ENCODE measurements at places on chromosomes 11 and 22. TPM values are rescaled to one million over a fixed set of nuclear protein-coding genes. Genes with fewer than 3 reads are reported as not detected.

ANKK1 gene
- not detected for total RNA-seq

OR52N1 gene
- total RNA-seq = not detected

LARGE2 gene
- 0.41 TPM for total RNA-seq

TIMP3 gene
- 12.2 TPM for total RNA-seq

CARD16 gene
- total RNA-seq = not detected

MMP1 gene
- not detected for total RNA-seq

KRTAP5-7 gene
- total RNA-seq = under 0.01 TPM

VPREB1 gene
- total RNA-seq = not detected

EMID1 gene
- 33.8 TPM for total RNA-seq

C22orf31 gene
- total RNA-seq = 0.41 TPM

PATE4 gene
- total RNA-seq = not detected

TMPRSS6 gene
- total RNA-seq = not detected

IL10RA gene
- 2.0 TPM for total RNA-seq

LIF gene
- not detected for total RNA-seq

RNF121 gene
- total RNA-seq = 17.9 TPM

DNA sequence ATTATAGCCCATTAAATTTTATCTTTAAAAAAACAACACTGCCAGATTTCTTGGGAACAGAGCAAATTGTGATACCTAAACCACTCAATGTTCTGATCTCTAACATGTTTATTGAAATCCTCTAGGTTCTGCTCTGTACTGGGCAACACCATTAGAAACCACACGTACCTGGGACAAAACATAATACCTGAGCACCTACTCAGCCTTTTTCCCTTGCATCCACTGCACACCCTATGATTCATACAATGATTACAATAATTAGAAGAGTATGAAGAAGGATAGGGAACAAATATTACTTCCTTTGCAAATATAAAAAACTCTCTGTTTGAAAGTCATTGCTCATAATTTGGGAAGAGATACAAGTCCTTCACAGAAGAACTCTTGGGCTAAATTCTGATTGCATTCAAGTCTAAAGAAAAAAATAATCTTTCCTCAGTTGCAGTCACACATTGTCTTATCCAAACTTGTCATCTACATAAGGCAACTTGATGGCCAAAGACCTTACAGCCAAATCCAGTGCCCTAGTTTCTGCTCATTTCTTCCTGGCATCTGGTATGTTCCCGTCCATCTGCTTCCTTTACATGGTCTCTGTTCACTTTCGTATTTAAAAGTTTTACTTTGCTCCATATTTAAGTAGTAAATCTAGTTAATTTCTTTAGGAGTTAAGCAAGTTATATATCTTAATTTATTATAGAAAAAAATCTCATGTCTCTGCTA lies 407.4 kb downstream of the LRRC4C start:
- no peak for DNase-seq

DNA sequence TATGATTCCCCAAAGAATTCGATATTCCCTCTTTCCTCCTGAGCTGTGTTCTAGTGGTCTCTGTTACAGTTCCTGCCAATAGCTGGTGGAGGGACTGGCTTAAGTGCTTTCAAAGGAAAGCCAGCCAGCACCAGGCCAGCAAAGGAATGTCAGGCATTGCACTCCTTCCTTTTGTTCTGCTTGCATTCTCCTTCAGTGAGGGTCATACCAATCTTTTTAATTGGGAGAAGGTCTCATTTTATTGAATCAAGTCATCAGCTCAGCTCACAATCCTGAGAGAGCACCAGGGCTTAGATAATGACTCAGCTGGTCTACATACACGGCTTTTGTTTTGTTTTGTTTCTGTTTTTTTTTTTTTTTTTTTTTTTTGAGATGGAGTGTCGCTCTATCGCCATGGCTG lies 222.9 kb downstream of the NAV2 start:
- DNase-seq = no peak

GRCh38 chr11:119906376-119906775 lies 177.4 kb upstream of the NECTIN1 start:
- no peak for DNase-seq

- DNase-seq = no peak
Measured at GRCh38 chr11:112786886-112787530, 174.2 kb upstream of the NCAM1 start.

- no peak for DNase-seq
Measured at GRCh38 chr11:3916962-3917361, 61.5 kb downstream of the STIM1 start.

- DNase-seq = no peak
Measured at GRCh38 chr11:34653851-34654482, 33.1 kb downstream of the EHF start.

GRCh38 chr11:86360775-86361395 lies 13.8 kb upstream of the CCDC81 start:
- no peak for DNase-seq

DNA sequence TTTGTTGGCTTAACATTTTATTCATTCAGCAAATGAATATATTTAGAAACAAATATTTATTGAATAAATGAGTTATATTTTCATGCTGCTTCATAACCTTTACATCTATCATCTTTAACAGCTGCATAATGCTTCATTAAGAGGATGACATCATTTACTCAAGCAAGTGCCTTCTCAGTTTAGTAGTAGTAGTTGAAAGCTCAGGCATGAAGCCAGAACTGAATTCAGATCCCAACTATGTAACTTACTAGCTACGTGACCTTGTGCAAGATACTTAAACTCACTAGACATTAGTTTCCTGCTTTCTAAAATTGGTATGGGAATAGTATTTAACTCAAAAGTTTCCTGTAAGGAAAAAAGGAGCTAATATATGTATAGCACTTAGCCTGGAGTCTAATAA lies 90.3 kb downstream of the TMPRSS5 start:
- DNase-seq = no peak

GRCh38 chr11:69797156-69797555 lies 22.0 kb upstream of the FGF4 start:
- DNase-seq = no peak

GRCh38 chr11:17734986-17735817 lies 621 bp downstream of the KCNC1 start:
- peak; percentile 66 for DNase-seq

GRCh38 chr22:37269936-37270678 lies 12.2 kb upstream of the CYTH4 start:
- no peak for DNase-seq

DNA sequence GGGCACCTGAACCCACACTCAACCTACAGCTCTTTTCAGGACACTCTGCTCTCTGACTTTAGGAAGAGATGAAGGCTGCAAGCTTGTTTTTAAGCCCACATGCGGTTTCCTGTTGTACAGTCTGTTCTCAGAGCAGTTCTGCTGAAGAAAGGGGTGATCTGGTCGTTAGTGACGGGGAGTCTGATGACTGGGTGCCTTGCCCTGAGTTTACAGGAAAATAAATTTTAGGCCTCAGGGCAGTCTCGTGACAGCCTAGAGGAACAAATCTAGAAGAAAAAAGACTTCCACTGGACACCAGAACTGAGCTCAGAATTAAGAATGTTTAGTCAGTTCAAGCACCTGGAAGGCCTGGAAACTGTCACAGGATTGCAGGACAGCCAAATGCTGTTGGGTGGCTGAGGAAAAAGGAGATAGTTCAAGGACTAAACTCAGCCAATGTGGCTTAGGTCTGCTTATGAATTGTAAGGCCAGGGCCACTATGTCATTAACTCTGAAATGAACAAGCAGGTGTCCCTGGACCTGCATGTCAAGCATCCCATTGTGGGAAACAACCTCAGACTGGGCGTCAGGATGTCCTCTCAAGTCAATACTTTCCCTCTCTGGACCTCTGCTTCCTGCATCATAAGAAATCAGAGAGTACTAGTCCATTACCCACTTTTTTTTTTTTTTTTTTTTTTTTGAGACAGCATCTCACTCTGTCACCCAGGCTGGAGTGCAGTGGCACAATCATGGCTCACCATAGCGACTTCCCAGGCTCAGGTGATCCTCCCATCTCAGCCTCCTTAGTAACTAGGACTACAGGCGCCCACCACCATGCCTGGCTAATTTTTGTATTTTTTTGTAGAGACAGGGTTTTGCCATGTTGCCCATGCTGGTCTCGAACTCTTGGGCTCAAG lies 5.7 kb downstream of the PIK3IP1 start:
- no peak for DNase-seq

DNA sequence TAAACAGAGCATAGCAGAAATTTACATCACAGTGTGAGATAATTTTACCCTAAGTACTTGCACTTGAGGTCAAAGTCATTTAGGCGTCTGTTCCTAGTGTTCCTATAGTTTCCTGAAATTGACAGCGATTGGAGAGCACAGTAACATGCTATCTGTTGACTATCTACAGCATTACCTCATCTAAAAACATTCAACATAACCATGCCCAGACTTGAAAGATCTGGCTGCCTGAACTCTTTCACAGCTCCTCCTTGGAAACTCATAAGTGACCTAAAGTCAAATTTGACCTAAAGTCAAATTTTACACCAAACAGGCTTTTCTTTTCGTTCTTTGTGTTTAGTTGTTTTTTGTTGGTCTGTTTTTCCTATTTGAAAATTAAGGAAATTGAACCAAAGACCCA lies 233.8 kb upstream of the UBASH3B start:
- no peak for DNase-seq

DNA sequence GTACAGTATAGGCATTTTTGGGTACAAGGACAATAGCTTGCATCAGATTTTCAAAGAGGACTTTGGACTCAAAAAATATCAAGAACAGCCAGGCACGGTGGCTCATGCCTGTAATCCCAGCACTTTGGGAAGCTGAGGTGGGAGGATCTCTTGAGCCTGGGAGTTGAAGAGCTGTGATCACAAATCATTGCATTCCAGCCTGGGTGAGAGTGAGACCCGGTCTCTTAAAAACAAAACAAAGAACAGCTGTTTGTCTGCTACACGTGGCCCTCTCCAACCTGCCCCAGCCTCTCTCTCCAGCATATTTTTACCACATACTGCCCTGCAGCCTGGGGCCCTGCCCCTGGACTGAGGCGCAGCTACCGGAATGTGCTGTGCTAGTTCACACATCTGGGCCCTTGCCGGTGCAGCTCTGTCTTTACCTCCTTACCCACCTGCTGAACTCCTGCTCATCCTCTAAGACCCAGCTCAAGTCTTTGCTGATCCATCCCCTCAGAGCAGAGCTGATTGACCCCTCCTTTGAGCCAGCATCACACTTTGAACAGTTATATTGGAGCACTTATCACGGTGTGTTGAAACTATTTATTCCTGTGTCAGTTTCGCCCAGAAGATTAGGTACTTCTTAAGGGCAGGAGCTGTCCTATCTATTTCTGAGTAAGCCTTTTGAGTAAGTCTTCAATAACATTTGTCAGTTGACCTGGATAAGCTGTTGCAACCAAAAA lies 29.4 kb downstream of the GRIK4 start:
- no peak for DNase-seq

- DNase-seq = no peak
Measured at GRCh38 chr11:19430754-19431398, 190.1 kb upstream of the E2F8 start.

DNA sequence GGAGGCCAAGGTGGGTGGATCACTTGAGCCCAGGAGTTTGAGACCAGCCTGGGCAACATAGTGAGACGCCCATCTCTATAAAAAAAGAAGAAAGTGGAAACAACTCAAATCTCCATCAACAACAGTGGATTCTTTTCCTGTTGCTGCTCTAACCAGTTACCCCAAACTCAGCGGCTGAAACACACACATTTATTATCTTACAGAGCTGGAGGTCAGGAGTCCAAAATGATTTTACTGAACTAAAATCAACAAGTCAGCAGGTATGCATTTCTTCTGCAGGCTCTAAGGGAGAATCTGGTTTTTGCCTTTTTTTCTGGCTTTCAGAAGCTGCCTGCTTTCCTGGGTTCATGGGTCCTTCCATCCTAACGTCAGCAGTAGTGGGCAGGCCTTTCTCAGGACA lies 11.7 kb upstream of the GCAT start:
- DNase-seq = no peak

GRCh38 chr11:34302046-34302921 lies 55.5 kb downstream of the ABTB2 start:
- no peak for DNase-seq

- DNase-seq = no peak
Measured at GRCh38 chr22:49159711-49160110, 668.0 kb downstream of the BRD1 start.

GRCh38 chr11:7524462-7525235 lies 10.8 kb downstream of the PPFIBP2 start:
- DNase-seq = no peak

GRCh38 chr22:30036656-30037055 lies 43.6 kb upstream of the HORMAD2 start:
- DNase-seq = no peak

GRCh38 chr11:128874427-128874826 lies 7.3 kb upstream of the KCNJ1 start:
- DNase-seq = no peak

- no peak for DNase-seq
Measured at GRCh38 chr11:60389279-60389910, 6.9 kb upstream of the MS4A14 start.

DNA sequence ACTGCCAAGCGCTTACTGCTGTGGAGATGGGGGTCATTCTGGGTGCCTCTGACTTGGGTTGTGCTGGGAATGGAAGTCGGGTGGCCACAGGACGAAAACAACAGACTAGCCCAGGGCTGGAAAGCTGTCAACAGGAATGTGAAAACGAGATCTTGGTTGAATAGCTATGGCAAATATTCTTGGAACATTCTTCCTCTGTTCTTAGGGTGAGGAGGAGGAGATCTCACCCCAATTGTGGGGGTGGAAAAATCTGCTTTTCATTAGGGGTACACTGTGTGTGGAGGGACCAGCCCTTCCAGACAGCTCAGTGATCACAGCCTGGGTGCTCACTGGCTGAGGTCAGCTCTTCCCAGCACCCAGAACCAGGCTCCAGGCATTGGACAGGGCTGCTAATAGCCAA lies 52.0 kb upstream of the PRSS23 start:
- no peak for DNase-seq

- no peak for DNase-seq
Measured at GRCh38 chr11:128616161-128616560, 28.8 kb upstream of the ETS1 start.
